Activated naive CD8-positive, alpha-beta T cell treated with anti-CD3 and anti-CD28 coated beads, Interleukin-2, amount 10 ng/mL, durations not matched to agents 7 days and 5 days (primary cell): ENCODE measurements at places on chromosomes 3 and 15. TPM values are rescaled to one million over a fixed set of nuclear protein-coding genes. Genes with fewer than 3 reads are reported as not detected.

ITPKA gene
- not detected for total RNA-seq

CRYGS gene
- total RNA-seq = 6.7 TPM

THBS1 gene
- total RNA-seq = 6.0 TPM

HGD gene
- total RNA-seq = 1.7 TPM

SSUH2 gene
- not detected for total RNA-seq

GREM1 gene
- total RNA-seq = not detected

SEMA6D gene
- not detected for total RNA-seq

ACKR4 gene
- not detected for total RNA-seq

CHMP2B gene
- total RNA-seq = 23.7 TPM

HIGD1A gene
- total RNA-seq = 44.5 TPM

RNU6-1 gene
- total RNA-seq = not detected

DNAJB11 gene
- 37.0 TPM for total RNA-seq
